ENCODE measurements at places on chromosomes 4 and X. TPM values are rescaled to one million over a fixed set of nuclear protein-coding genes. Genes with fewer than 3 reads are reported as not detected.

STATH gene
- total RNA-seq = not detected

ITM2A gene
- total RNA-seq = 95.0 TPM

FATE1 gene
- total RNA-seq = not detected

CFI gene
- 23.4 TPM for total RNA-seq

LONRF3 gene
- total RNA-seq = 38.4 TPM

RHOXF1 gene
- total RNA-seq = not detected

SRPX2 gene
- total RNA-seq = 4.0 TPM

TRPC3 gene
- under 0.01 TPM for total RNA-seq

GSTCD gene
- 7.8 TPM for total RNA-seq

VGLL1 gene
- total RNA-seq = not detected

C4orf51 gene
- total RNA-seq = not detected

MAGEB17 gene
- not detected for total RNA-seq

PHOX2B gene
- total RNA-seq = not detected

UTP14A gene
- 13.5 TPM for total RNA-seq

ADRA2C gene
- under 0.01 TPM for total RNA-seq

PTTG2 gene
- not detected for total RNA-seq

NWD2 gene
- total RNA-seq = not detected

NLRP2B gene
- under 0.01 TPM for total RNA-seq

NRK gene
- 0.25 TPM for total RNA-seq

RTL3 gene
- not detected for total RNA-seq

DNAAF6 gene
- not detected for total RNA-seq
